Diencephalon (tissue), 1 donor: ENCODE measurements at places on chromosomes 6 and 20. TPM values are rescaled to one million over a fixed set of nuclear protein-coding genes. Genes with fewer than 3 reads are reported as not detected.

MAP1LC3A gene
- total RNA-seq: 64.6 TPM

SYNDIG1 gene
- total RNA-seq: 18.0 TPM

CCN6 gene
- total RNA-seq: not detected

CBLN4 gene
- total RNA-seq: 44.1 TPM

ANKRD66 gene
- 3.5 TPM for total RNA-seq

SSTR4 gene
- total RNA-seq: 2.1 TPM

LCA5 gene
- 20.5 TPM for total RNA-seq

TRIM38 gene
- total RNA-seq: 0.92 TPM

GNRH2 gene
- not detected for total RNA-seq

DNMT3B gene
- 4.2 TPM for total RNA-seq

FILIP1 gene
- 5.3 TPM for total RNA-seq

TINAG gene
- total RNA-seq: not detected

NR2E1 gene
- total RNA-seq: 11.1 TPM

RIMS4 gene
- total RNA-seq: 48.2 TPM

FAM217A gene
- not detected for total RNA-seq

TGM3 gene
- 0.46 TPM for total RNA-seq

MEP1A gene
- not detected for total RNA-seq
